Fibroblast of skin of right quadriceps (primary cell): ENCODE measurements at places on chromosomes 4 and X.

GRCh38 chr4:141346144-141346543 lies 125.4 kb downstream of the ZNF330 start:
- peak; percentile 66 for DNase-seq

DNA sequence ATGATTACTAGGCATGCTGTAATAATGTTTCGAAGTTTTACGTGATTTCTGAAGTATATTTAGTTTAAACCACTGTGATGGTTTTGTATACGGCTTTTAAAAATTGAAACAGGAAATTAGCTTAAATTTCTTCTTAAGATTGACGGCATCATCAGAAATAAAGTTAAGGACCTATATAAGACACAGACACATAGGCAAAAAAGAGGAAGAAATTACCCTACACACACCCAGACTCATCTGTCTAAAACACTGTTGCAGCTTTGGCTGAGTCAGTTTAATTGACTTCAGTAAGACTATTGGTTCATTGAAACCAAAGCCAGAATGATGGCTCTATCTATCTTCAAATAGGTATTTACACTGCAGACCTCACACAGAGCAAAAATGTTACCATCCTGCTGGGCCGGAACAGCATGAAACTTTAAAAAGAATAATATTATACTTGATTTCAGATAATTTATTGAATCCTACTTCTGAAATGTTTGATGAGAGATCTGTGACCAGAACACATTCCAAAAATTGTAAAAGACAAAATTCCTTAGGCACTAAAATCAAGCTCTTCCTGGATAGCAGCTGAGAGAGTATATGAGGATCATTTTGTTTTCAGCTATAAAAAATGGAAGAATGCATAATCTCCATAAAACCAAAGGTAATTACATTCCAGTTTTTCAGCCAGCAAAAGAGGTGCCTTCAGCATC lies 4.5 kb downstream of the HHIP start:
- no peak for DNase-seq

GRCh38 chrX:5390376-5390775 lies 838.3 kb downstream of the NLGN4X start:
- DNase-seq = no peak

DNA sequence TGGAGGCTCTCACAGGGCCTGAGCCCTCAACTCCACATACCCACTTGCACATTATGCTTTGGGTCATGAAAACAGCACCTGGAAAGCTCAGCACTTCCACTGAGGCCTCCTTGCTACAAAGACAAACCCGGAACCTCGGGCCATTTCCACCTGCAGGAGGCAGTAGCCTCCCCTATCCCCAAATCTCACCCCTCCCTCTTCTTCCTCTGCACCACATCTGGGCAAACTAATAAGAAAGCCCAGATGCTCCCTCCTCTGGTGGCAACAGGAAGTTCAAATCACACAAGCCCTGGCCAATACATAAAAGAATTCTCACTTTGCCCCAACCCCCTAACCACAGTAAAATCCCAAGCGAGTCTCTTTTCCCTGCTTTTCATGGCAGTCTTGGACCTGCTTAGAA lies 136.4 kb downstream of the MAPK10 start:
- peak; percentile 41 for DNase-seq

DNA sequence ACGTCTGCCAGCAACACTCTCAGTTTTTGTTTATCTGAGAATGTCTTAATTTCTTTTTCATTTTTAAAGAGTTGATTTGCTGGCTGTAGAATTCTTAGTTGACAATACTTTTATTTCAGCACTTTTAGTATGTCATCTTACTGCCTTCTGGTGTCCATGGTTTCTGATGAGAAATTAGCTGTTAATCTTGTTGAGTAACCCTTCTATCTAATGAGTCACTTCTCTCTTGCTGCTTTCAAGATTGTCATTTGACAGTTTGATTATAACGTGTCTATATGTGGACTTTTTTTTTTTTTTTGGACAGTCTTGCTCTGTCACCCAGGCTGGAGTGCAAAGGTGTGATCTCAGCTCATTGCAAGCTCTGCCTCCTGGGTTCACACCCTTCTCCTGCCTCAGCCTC lies 24.0 kb upstream of the TMEM255A start:
- DNase-seq = no peak

DNA sequence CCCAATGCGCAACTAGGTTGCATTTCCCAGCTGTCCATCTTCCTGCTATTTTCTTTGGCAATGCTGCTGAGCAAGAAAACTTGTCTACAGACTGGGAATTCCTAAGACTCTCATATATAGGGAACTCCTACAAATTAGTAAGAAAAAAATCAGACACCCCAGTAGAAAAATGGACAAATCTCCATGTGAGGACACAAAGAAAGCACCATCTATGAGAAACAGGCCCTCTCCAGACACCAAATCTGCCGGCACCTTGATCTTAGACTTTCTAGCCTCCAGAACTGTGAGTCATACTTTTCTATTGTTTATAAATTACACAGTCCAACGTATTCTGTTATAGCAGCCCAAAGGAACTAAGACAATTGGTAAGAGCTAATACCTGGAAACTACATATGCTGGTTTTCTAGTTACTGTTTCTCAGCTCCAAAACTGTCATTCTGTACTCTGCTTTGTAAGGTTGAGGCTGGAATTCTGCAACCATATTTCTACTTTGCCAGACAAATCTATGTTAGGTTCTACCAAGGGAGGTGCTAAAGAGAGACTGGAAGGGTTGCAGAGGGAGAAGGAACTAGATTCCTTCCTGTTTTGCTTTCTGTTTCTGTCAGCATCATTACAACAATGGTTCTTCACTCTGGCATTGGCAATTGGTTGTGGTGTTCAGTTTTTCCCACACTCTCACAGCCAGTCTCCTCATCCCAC lies 35.7 kb upstream of the FAM241A start:
- DNase-seq = no peak

DNA sequence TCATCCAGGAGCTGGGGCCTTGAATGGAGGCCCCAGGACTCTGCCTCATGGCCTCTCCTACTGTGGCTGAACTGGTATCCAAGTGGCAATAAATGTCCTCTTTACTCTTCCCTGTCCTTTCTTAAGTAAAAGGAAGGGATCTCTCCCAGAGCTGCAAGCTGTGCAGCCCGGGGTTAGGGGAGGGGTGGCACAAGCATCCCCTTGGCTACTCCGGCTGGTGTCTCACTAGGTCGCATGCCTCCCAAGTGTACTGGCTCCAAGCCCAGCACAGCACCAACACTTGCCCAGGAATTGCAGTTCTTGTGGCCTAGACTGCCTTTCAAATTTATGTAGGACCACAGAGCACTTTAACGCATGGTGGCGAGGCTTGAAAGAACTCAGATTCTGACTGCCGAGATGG lies 44.7 kb upstream of the MED14 start:
- no peak for DNase-seq

GRCh38 chrX:19709812-19710518 lies 177.4 kb downstream of the SH3KBP1 start:
- peak; percentile 91 for DNase-seq

GRCh38 chr4:33746979-33747378 lies 2497.3 kb downstream of the ARAP2 start:
- no peak for DNase-seq

- DNase-seq = no peak
Observed at GRCh38 chrX:8672176-8672575, 59.8 kb downstream of the ANOS1 start.

DNA sequence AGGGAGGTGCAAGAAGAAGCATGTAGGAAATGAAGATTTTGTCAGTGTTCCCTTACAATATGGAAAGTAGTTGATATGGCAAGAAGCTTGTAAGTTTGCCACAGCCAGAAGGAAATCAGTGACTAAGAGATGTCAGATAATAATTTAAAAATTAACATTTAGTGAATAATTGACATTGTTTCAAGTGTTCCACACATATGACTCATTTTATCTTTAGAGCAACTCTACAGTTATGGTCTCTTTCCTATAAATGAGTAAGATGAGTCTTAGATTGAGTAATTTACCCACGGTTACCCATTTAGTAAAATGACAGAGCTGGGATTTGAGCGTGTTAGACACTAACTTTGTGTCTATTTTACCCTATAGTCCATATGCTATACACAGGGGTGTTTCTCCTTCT lies 300.3 kb upstream of the IRS4 start:
- peak; percentile 13 for DNase-seq

GRCh38 chrX:98203800-98204199 lies 1320.1 kb downstream of the RPA4 start:
- DNase-seq = peak; percentile 1

- DNase-seq = no peak
Observed at GRCh38 chr4:48275247-48275646, 5.6 kb upstream of the TEC start.

GRCh38 chr4:152579107-152579764 lies 43.3 kb upstream of the FBXW7 start:
- no peak for DNase-seq

- no peak for DNase-seq
Observed at GRCh38 chr4:1383728-1384591, 22.3 kb downstream of the NKX1-1 start.

GRCh38 chr4:56655209-56655626 lies 25.9 kb downstream of the HOPX start:
- peak; percentile 47 for DNase-seq

DNA sequence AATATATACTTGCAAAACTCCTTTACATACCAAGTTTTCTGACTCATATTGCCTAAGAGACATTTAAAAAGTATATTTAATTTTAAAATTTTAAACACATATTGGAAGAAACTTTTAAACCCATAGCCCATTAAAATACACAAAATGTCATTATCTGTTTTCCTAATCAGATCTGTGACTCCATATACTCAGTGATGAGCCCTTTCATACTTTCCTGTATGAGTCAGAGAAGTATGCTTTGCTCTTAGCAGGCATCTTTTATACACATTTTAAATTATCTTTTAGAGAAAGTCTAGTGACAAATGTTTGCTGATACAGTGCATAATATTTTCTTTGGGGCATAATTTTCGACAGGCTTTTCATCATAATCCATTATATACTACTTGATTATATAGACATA lies 26.4 kb downstream of the SPIN3 start:
- DNase-seq = peak; percentile 4

GRCh38 chr4:7893539-7893938 lies 46.1 kb downstream of the AFAP1 start:
- no peak for DNase-seq

- no peak for DNase-seq
Observed at GRCh38 chr4:77817304-77818072, 1.7 kb downstream of the CNOT6L start.

DNA sequence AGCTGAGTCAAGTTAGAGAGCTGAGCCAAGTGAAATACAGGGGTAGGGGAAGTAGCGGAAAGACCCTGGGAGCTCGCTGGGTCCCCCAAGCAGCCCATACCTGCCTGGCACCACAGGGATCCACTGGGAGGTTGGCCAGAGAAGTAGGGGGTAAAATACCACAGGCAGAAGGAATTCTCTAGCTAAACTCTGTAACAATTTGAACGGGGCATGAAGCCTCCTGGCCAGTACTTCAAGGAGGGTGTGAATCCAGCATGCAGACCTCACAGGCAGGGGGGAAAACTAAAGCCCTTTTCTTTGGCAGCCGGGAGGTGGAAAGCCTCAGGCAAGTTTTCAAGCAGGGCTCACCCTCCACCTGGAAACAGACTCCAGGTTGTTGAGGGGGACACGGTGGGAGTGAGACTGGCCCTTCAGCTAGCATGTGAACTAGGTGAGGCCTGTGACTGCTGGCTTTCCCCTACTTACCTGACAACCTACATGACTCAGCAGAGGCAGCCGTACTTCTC lies 3.7 kb upstream of the UGT2A1 start:
- no peak for DNase-seq

GRCh38 chr4:115660465-115660864 lies 547.0 kb upstream of the NDST4 start:
- DNase-seq = no peak

DNA sequence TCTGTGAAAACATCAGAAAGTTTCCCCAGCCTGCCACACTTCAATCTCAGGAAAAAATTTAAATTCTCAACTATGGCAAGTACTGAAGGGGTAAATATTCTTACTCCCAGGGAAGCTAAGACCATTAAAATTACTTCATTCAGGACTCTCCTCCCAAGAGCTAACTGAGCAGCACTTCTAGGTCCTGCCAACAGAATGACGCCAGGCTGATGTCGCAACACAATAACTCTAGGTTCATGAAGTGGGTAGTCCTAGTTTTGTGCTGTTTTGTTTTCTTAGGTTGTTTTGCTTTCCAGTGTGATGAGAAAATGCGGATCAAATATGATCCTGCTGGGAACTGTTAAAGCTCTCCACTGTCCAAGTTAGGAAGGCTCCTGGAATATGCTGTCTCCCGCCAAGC lies 180.0 kb downstream of the NKX6-1 start:
- DNase-seq = peak; percentile 1

GRCh38 chrX:21658746-21659145 lies 616 bp upstream of the KLHL34 start:
- DNase-seq = no peak

DNA sequence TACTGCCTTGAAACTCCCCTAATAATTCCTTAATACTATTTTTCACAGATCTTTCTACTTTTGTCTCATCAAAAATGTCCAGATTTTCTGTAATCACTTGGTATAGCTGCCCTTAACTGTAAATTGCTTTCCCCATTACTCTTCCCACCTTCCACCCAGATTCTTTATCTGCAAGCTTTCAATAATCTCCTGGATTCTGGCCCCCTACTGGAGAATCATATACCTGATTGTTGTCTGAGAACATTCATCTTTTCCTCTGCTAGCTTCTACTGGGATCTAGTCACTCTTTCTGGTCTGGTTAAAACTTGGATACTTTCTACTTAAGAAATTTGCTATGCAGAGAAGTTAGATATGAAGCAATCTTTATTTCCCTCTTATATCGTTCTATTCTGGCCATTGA lies 552.6 kb downstream of the PCDH19 start:
- no peak for DNase-seq

DNA sequence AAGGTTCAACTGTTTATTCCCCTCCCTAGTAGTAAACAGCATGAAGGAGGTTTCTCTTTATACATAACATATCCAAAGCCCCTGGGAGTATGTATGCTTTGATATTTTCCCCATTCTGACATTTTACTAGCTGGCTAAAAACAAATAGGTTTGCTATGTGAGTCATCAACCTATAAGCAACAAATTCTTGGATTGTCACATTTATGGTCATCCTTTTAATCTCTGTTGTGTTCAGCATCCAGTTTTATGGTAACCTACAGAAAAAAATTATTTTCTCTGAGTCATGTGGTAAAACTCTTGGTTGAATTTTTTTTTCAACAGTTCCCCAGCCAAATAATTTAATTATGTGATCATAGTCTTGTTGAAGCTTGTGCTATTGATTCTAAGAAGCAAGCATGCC lies 734.1 kb downstream of the ADGRL3 start:
- peak; percentile 5 for DNase-seq
